ENCODE measurements at places on chromosomes 6 and 20.

DNA sequence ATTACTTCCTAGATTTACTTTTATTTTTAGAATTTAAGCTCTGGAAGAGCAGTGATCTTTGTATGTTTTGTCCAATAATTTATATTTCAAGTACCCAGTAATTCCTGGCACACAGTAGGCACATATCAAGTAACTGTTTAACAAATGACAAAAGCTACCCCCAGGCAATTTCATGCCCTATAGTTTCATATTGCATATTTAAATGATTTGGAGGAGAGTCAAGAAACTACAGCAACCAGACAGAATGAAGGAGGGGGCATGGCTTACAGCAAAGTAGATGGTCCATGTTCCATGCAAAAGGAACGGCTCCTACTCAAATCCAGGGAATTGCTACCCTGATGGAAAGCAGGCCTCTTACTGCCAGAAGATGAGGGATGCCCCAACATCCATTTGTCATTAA is 113.5 kb downstream of the ARHGAP18 start:
- DNase-seq: no peak

DNA sequence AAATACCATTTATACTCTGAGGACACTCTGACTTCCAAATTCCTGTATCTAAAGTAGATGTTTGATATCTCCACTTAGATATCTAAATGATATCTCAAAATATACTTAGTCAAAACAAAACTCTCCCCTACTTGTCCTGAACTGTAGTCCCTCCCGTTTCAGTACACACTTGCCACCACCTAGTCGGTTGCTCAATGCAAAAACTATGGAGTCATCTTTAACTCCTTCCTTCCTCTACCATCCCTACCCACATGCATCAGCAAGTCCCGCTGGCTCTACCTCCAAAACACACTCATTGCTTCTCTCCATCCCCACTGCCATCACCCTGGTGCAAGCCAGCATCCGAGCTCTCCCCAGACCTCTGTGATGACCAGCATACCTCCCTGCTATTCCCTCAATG is 13.2 kb downstream of the STX7 start:
- DNase-seq: no peak

- peak; percentile 71 for DNase-seq
These were observed 12.2 kb upstream of the SERPINB1 start for GRCh38 chr6:2853769-2854395.

GRCh38 chr6:138594758-138595140 is 95.5 kb upstream of the NHSL1 start:
- DNase-seq: no peak

GRCh38 chr20:38222231-38222922 is 38.2 kb downstream of the KIAA1755 start:
- DNase-seq: peak; percentile 27

DNA sequence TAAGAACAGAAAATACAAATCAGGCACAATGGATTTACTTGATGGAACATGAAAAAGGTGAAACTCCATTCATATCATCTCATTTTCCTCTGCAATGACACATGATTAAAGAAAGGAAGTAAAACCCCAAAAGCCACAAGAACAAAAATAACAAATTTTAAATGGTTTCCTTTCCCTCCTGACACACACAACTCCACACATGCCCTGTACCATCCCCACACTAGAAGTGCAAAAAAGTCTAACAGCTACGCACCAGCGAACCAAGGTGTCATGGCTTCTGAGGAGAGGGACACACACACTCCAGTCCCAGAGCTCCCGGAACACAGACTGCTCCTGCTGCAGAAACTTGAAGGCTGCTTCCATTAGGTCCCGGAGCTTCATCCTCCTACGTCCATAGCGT is 25.3 kb downstream of the MDN1 start:
- DNase-seq: no peak

- no peak for DNase-seq
These were observed 137.0 kb upstream of the TNFAIP3 start for GRCh38 chr6:137729866-137730629.

GRCh38 chr6:128696691-128697689 is 176.6 kb upstream of the PTPRK start:
- peak; percentile 53 for DNase-seq

- DNase-seq: no peak
These were observed 166.1 kb downstream of the GRM4 start for GRCh38 chr6:33979750-33980149.

- no peak for DNase-seq
These were observed 499.8 kb upstream of the PTCHD4 start for GRCh38 chr6:48610846-48611245.

- DNase-seq: no peak
These were observed 291.6 kb upstream of the ECI2 start for GRCh38 chr6:4426968-4427367.

DNA sequence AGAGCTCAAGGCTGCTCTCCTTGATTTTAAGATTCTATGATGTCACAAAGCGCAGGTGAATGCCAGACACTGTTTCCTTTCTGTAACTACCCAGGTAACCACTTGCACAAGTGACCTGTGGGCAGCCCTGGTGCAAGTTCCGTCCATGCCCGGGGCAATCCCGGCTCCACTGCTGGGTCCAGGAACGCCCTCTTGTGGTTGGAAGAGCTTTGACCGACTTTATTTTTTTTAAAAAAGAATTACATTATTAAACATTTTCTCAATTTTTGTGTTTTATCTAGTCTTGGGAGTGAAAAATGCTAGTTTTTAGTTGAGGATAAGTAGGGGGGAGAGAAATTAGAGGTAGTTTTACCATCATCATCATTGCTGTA is 695.2 kb downstream of the QKI start:
- no peak for DNase-seq

DNA sequence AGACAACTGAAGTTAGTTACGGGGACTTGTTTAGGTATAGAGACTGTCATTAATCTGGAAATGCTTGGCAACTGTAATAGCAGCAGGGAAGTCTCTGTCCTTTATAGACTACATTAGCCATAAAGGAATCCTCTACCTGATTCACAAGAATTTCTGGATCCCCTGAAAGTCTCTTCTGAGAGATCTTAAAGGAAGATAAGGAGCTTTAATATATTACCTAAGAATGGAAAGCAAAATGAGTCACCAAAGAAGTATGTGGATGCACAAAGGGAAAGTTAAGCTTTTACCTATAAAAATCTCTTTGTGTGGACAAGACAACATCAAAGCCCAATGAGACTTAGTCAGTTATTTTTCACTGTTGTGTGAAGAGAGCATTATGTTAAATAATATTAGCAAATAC is 92.2 kb upstream of the RSPO3 start:
- DNase-seq: peak; percentile 90

GRCh38 chr20:53497246-53497645 is 96.4 kb downstream of the ZNF217 start:
- no peak for DNase-seq

- no peak for DNase-seq
These were observed 83.1 kb downstream of the IRF4 start for GRCh38 chr6:474453-475185.

DNA sequence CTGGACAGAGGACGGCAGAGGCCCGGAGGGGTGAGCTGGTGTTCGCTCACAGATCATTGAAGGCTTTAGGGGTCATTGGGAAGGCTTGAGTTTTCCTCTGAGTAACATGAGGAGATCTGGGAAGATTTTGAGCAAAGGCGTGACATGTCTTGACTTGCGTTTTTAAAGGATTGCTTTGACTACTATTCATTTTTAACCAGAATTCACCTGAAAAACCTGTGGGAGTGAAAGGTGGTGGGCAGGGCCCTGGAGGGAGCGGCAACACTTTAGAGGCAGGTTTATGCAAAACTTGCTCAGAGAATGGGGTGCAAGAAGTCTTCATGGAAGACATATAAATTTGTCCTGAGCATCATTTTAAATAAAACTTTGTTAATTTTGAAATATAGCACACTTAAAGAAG is 72.2 kb upstream of the EEF1E1 start:
- DNase-seq: peak; percentile 52

GRCh38 chr6:42279966-42280629 is 62.4 kb upstream of the MRPS10 start:
- no peak for DNase-seq

DNA sequence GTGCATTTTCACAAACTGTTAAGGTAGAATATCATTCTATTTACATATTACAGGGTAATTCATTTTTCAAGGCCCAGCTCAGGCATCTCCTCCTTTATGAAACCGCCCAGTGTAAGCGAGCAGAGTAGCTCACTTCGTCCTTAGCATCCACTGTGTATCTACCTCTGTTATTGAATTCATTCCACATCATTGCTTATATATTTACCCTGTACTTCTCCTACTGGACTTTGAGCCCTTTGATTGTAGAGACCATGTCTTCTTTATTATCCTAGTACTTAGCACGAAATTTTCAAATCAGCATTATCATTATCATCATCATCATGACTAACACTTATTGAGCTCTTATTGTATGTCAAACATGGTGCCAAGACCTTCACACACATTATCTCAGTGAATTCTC is 76.7 kb downstream of the FRK start:
- DNase-seq: no peak

GRCh38 chr6:51273228-51273961 is 454.7 kb downstream of the TFAP2B start:
- DNase-seq: no peak

- DNase-seq: no peak
These were observed 251.8 kb downstream of the NRN1 start for GRCh38 chr6:5754904-5755303.

GRCh38 chr6:163782436-163783003 is 368.0 kb downstream of the QKI start:
- no peak for DNase-seq

DNA sequence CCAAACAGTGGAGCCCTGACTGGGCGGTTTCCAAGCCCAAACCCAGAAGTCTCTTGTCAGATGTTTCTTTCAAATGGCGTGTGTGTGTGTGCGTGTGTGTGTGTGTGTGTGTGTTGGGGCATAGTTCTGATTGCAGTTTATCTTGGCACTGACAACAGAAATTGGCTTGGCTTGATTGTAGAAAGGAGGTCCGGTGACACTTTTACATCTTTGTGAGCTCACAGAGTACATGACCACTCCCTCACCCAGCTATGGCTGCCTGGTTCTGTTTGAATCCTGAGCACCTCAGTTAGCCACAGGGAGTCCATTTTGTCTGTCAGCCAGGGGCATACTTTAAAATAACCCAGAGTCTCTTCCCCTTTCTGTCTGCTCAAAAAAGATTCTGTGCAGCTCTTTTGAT is 276.3 kb downstream of the CD83 start:
- DNase-seq: no peak

DNA sequence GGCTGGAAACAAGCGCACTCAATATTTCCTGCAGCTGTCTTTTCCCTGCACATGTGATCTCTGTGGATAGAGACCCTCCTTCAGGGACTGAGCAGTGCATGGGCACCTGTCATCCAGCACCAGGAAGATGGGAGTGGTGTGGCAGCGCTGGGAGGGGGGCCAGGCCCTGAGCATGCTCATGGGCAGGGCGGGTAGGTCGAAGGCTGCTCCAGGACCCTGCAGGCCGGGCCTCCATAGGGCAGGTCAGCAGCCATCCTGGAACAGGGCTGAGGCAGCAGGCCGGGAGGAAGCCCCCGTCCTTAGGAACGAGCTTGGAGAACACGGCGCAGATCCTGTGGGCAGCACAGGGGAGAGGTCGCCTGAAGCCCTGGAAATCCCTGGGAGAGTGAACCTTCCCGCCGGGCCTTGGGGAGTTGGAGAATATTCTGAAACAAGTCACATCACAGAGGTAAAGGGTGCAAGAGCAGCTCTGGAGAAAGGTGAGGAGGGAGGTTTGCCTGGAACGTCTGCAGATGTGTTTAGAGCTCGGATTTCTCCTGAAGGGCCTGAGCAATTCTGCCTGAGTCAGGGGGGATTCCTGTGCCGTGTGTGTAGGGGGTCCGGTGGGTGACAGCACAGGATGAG is 133.2 kb downstream of the SMOC2 start:
- no peak for DNase-seq

- peak; percentile 7 for DNase-seq
These were observed 73.0 kb upstream of the KCNG1 start for GRCh38 chr20:51095633-51096521.

GRCh38 chr20:20710443-20711315 is 1.8 kb downstream of the RALGAPA2 start:
- no peak for DNase-seq

GRCh38 chr6:14110001-14110818 is 7.4 kb upstream of the CD83 start:
- no peak for DNase-seq

GRCh38 chr20:5001174-5002076 is at the start of gene SLC23A2:
SLC23A2 (minus strand) TSS chr20:5001510; CDS start chr20:4932562, 68,948 bp downstream.
- no peak for DNase-seq

DNA sequence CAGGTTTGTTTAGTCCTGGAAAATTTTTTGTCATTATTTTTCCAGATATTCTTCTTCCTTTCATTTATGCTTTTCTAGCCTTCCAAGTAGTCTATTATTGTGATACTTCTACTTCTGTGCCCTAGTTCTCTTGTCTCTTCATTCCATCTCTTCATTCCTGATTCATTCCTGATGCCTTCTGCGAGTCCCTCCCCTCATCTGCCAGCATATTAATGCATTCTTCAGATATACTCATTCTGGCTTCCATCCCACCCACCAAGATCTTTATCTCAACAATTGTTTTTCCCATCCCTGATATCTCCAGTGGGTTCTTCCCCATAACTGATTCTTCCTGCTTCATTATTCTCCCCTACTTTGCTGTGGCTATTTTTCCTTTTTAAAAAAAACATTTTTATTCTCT is 35.2 kb downstream of the ALDH5A1 start:
- no peak for DNase-seq

DNA sequence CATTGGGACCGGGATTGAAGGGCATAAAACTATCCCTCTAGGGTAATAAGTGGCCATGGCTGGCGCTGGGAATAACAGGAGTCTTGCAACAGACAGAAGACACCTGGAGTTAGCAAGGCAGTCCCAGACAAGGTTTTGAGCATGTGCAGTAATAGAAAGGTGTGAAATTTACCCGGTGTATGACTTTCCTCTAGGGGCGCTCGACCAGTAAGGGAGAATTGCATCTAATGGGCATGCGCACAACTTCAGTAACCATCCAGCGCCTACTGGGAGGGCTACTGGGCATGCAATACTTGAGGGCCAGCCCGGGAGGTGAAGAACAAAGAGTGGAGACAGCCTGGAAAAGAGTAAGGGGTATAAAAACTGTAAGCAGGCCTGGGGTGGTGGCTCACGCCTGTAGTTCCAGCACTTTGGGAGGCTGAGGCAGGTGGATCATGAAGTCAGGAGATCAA is 32.7 kb downstream of the SERPINB6 start:
- DNase-seq: no peak

GRCh38 chr6:135703007-135703406 is 148.5 kb upstream of the PDE7B start:
- no peak for DNase-seq

DNA sequence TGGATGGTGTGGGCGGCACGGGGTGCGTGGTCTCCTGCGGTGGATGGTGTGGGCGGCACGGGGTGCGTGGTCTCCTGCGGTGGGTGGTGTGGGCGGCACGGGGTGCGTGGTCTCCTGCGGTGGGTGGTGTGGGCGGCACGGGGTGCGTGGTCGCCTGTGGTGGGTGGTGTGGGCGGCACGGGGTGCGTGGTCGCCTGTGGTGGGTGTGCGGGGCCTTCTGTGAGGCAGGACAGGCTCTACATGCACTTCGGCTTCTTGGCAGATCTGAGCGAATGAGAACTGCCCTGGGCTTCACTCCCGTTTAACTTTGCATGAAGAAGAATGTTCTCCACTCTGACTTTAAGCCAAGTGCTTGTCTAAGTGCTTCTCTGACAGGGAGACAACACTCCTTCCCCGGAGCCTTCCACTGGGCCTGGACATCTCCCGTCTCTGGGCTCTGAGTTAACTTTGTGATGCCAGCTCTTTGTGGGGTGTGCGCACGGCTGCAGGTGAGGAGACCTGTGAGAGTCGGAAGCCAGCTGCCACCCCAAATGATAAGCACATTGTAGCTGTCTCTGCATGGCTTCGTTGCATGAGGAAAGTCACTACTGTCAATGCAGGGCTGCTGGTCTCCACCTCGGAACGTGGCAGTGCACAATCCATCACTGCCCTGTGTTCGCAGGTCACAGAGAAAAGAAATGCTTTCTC is 244.8 kb downstream of the DLL1 start:
- no peak for DNase-seq
